Stomach (tissue), 19 donors: ENCODE measurements at places on chromosomes 4 and X. TPM values are rescaled to one million over a fixed set of nuclear protein-coding genes. Genes with fewer than 3 reads are reported as not detected.
A peak's percentile ranks its signal among the peaks of the same experiment; 100 is the strongest.

TSPAN7 gene
- total RNA-seq: 12.9 TPM

CDS1 gene
- 62.6 TPM for total RNA-seq

GRCh38 chr4:185357211-185357610, 38.5 kb downstream of the LRP2BP start:
- DNase-seq: no peak

DNA sequence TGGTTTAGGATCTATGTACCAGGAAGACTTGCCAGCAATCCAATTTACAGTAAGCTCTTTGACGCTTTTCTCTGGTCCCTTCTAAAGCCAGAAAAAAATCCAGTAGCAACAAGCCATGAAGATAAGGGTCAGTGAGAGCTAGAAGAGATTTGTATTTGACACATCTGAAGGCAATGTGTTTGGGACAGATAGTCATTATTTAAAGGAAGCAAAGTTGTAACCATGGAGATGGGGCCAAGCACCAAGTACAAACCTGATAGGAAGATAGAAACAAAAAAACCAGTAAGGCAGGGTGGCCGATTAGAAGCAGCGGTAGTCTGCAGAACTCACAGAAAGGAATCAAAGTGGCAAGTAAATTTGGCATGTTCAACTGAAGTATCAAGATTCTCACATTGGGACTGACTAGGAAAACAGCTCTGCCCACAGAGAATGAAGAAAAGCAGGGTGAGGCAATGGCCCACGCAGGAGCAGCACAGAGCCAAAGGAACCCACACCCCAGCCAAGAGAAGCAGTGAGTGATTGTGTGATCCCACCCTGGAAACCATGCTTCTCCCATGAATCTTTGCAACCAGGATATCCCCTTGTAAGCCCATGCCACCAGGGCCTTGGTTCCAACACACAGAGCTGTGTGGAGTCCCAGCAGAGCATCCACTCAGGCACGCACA, 12.9 kb upstream of the C4orf54 start:
- no peak for DNase-seq

GRCh38 chr4:63921561-63921960, 487.7 kb downstream of the TECRL start:
- DNase-seq: no peak

DNA sequence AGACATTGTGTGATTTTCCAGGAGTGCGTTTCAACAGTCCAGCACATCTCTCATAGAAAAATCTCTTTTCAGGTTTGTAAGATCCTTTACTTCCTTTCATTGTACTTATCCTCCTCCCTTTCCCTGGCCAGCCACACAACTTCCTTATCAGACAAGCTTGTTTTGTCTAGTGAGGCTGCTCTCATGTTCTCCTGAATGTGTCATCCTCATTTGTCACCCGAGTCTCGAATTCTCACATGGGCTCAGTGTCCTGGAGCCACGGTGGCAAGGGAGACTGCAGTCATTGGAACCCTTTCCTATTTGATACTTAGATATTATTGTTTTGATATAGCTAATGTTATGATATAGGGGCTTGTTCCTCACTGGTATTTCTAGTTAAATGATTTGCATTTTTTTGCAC, 16.9 kb downstream of the SYNPO2 start:
- no peak for DNase-seq

EGFL6 gene
- total RNA-seq: 6.4 TPM

HMGN5 gene
- total RNA-seq: not detected

CHRDL1 gene
- 7.0 TPM for total RNA-seq

- no peak for DNase-seq
Measured at GRCh38 chr4:178142724-178143123, 700.5 kb upstream of the AGA start.

DNA sequence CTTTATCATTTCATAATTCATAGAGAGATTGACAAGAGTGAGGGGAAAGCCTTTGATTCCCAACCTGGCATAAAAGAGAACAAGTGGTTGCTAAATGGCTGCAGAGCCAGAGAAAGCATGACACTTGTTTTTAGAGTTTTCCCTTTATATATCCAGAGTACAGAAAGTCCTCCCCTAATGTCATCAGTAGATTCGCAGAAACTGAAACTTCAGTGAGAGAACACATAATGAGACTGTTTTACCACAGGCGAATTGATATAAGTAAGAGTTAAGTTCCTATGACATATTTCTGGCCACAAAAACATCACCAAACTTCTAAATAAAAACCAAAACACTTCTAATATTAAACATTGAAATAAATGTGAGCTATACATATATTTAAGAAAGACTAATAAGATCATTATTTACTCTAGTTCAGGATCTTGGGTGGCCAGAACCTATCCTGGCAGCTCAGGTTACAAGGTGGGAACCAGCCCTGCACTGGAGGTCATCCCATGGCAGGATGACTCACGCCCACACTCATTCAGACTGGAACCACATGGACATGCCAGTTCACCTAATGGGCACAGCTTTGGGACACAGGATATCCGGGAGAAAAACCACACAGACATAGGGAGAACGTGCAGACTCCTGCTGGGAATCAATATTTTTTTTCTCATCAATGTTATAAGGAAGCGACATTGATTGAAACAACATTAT, 35.5 kb downstream of the NWD2 start:
- no peak for DNase-seq

DNA sequence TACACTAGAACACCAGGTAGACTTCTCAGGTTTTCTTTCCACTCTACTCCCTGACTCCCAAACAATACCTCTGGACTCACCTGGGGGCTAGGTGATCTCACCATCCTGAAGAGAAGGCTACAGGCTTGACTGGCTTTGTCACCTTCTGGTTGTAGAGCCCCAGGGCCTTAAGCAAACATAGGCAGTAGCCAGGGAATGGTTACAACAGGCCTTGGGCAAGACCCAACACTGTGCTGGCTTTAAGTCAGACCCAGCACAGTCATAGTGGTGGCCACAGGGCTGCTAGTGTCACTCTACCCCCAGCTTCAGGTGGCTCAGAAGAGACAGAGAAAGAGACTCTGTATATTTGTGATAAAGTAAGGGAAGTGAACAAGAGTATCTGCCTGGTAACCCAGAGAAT, 118.1 kb upstream of the EMCN start:
- no peak for DNase-seq

DNA sequence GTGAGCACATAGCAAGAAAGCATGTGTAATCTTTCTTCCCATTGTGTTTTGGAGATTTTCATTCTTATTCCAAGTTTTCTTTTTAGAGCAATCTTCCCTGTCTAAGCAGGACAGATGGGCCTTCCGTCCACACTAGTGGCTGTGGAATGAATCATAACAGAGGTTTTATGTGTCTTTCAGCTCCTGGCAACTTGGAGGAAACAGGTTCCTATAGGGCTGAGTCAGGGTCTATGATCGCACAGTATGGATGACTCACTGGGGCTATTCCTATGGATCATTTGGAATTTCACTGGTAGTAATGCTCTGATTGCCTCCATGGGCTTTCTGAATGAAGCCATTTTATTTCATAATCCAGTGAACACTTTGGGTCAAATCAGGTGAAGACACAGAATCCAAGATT, 51.8 kb upstream of the CBLL2 start:
- DNase-seq: no peak

DNA sequence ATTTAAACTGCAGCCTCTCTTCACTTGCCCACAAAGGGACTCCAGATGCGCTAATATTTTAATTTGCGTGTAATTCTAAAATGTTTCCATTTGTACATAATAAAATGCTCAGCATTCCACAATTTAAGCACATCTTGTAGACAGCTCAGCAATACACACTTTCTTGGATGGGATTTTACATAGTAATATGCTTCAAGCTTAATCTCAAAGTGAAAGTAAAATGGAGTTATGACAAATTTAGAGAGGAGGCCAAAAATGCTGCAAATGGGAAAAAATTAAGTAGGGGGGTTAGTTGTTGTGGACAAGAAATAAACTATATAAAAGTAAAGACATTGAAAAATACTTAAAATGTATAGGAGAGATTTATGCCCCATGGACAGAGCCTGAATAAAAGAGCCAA, 149.1 kb downstream of the FBXO8 start:
- no peak for DNase-seq

ATP6AP2 gene
- 122 TPM for total RNA-seq

DNA sequence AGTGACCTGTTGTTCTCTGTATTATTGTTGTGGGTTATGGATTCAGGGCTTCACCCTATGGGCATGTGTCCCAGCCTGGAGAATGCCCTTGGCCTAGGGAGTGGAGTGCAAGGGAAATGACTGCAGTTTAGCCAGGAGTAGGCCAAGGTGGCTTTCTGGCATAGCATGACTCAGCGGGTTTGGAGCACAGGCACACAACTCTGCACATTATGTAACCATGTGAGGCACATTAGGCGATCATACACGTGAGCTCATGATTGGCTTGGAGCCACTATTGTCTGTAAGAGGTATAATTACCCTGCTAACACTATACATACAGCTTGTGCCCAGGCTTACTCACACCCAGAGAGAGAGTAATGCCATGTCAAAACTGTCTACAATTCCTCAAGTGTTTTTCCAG, 35.1 kb upstream of the TACR3 start:
- DNase-seq: peak; percentile 36

GRCh38 chrX:54808605-54809483, 1.3 kb downstream of the MAGED2 start:
- DNase-seq: peak; percentile 98

KLHL13 gene
- total RNA-seq: 5.5 TPM

- no peak for DNase-seq
Measured at GRCh38 chr4:57342411-57342810, 232.2 kb upstream of the IGFBP7 start.

- DNase-seq: peak; percentile 45
Measured at GRCh38 chr4:8238036-8238511, 31.5 kb upstream of the HTRA3 start.

- DNase-seq: peak; percentile 60
Measured at GRCh38 chr4:170047771-170048354, 21.7 kb upstream of the MFAP3L start.

GPRASP1 gene
- total RNA-seq: 1.7 TPM

CT55 gene
- not detected for total RNA-seq

DNA sequence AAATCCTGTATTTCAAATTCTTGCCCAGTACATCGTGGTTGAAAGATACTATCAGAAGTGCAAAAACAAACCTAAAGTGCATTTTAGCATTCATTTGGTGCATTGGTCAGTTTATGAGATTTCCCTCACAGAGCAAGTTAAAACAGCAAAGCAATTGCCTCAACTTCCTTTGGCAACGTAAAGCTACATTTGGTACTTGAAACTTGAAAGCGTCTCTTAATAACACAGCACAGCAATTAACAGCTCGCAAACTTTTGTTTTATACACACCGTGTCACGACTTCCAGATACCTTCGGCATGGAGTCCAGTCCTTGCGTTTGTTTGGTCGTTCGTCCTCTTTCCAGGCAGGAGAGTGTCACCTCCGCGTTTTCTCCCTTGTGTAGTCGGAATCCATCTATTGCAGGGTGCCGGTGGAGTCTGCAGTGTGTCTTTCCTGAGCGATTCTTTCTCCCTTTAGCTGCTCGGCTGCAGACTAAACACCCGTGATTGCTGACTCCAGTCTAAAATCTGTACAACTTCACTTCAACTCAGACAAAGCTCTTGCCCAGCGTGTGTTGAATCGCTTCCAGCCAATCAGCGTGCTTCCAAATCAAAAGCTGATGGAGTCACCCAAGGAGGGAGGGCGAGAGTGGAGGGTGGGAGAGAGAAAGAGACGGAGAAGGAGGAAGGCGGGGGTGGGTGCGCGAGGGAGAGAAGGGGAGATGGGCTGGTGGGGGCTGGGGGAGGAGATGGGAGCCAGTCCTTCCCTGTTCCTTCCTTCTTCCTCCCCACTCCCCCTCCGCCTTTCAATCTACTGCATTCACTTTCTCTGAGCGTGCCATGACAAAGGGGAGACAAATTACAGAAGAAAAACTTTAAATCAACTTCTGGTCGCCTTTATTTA, at the start of gene PCDH18:
TSS of gene PCDH18 (minus strand) at position 509 of the 883 bp plus-strand sequence. CDS start at position 103, 406 bp downstream.
- DNase-seq: peak; percentile 51

DNA sequence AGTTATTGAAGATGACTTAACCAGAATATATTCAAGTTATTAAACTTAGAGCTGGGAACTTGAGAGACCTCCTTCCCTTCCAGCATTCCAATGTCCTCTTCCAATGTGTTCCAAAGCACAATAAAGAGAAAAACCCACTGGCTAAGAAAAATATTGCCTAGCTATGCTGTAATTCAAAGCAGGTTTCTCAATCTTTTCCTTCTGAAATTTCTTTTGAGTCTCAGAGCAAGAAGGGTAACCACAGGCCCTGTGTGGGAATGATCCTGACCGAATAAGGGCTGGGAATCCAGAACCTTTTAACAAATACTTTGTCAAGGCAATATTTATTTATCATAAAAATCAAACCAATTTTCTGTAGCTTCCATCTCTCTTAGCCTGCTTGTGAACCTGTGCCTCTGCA, 150.7 kb upstream of the SFRP2 start:
- no peak for DNase-seq

- DNase-seq: no peak
Measured at GRCh38 chr4:163895378-163896005, 401.0 kb downstream of the TMA16 start.

- no peak for DNase-seq
Measured at GRCh38 chrX:95716841-95717240, 967.8 kb upstream of the DIAPH2 start.

MAGEB2 gene
- total RNA-seq: not detected

SSX2 gene
- not detected for total RNA-seq

DNA sequence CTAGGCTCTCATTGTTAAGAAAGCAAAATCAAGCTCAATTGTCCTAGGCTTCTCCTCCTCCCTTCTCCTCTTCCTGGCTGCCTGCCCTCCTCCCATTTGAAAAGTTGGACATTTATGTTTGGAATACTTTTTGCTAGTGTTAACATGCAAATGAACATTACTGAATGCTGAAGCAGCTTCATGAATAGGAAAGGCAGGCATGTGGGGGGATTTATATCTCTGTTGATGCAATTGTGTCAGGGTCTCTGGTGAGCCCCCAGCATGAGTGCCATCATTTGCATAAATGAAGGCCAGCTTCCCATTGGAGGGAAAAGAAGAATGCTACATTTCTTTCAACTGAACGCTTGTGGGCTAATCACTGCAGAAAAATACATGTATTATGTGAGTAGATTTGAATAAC, 160.1 kb upstream of the NDST3 start:
- DNase-seq: no peak

GRCh38 chrX:18353931-18354368, 538 bp downstream of the SCML2 start:
- DNase-seq: no peak

DNA sequence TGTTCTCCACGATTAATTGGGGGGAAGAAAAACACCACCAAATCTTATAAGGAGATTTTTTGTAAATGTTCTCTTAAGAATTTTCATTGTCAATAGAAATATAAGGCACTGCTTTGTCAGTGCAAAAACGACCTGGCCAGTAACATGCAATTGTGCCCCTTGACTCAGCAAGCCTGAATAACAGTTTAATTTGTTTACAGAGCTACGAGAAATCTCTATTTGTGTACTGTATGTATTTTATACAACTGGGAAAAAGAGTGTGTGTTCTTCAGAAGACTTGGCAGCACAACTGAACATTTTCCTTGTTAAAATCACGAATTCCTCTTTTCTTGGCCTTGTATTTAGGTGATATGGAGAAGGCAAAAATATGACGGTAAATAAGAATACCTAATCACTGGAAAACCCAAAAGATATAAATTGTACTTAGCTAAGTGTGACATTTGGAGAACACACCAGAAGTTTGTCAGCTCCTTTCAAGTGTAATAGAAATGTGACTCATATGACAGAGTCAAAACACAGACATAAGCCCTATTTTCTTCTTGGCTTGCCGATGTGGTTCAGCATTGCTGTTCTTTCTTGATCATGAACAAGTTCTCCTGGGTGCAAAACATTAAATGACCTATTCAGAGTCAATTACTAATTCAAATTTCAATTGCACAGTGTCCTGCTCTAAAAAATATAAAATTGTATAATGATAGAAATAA, 945.0 kb upstream of the INTU start:
- DNase-seq: no peak

GRCh38 chrX:30039768-30040167, 175.6 kb upstream of the MAGEB2 start:
- DNase-seq: no peak

- DNase-seq: no peak
Measured at GRCh38 chr4:35166466-35166865, 1077.8 kb downstream of the ARAP2 start.
